ENCODE measurements at places on chromosomes 6 and 20.

DNA sequence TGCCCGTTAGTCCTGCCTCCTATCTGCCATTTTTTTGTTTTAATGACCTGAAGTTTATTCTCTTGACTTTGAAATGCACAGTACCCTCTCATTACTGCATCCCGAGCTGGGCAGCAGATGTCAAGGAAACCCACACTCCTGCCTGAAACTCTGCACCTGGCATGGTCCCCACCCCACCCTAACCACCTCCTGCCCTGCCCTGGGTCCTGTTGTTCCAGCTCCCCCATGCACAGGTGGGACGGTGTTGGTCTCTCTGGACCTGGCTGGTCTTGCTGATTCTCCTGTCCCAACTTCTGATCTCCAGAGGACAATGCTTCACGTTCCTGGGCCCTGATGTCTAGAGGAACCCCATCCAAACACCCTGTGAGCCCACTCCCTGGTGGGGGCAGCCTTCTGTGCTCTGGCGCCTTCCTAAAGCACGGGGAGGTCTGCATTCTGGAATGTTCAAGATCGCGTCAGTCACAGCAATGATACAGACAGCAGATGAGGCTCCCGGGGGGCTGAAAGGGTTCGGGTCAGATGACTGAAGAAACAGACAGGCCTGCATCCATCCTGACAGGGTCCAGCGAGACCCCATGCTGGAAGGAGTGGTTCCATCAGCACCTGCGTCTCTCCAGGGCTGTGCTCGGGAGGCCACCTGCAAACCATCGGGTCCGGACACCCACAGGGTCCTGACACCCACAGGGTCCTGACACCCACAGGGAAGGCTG lies 73.6 kb downstream of the ERMARD start:
- DNase-seq: no peak

DNA sequence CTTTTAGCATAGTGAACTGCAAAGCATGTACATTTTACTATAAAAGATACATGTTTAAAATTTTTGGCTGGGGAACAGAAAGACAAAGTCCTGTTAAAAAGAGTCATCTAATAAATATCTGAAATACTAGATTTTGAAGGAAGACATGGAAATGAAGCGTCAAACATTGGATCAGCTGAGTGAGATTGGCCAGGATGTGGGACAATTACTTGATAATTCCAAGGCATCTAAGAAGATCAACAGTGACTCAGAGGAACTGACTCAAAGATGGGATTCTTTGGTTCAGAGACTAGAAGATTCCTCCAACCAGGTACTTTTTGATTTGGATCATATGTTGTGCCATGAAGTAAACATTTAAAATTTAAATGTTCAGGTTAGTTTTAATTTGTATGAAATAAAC lies 162.3 kb downstream of the UTRN start:
- DNase-seq: no peak

DNA sequence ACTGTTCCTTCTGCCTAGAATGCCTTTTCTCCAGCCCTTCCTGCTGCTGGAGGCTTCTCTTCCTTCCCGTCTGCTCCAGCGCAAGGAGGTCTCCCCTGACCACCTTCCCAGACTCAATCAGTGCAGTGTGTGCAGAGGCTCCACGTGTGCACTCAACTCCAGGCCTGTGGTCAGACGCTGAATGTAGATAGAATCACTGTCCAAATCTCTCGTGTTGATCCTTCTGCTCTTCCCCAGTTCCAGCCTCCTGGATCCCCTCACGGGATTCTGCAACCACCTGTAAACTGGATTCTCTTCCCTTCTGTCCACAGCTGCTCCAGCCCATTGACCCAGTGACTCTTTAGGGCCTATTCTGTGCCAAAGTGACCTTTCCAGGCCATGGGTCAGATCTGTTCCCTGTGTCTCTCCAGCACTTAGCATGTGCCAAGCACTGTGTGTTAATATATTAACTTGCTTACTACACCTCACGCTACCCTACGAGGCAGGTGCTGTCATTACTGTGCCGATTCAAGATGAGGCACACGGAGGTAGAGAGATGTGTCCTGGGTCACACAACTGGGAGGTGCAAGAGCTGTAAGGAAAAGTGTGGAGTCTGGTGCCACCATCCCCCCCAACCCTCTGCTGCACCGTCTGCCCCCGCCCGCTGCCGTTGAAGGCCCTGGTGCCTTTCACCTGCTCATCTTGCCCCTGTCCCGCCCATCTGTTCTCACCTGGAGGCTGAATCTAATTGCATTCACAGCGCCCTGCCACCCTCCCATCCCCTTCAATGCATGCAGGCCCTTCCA lies 112.2 kb downstream of the SULF2 start:
- no peak for DNase-seq

- no peak for DNase-seq
Observed at GRCh38 chr6:31900917-31901414, 920 bp downstream of the ZBTB12 start.

GRCh38 chr6:136764517-136764993 lies 27.7 kb downstream of the MAP3K5 start:
- no peak for DNase-seq

- no peak for DNase-seq
Observed at GRCh38 chr6:11653028-11653583, 115.6 kb downstream of the TMEM170B start.

GRCh38 chr6:134495890-134496248 lies 178.0 kb upstream of the SGK1 start:
- no peak for DNase-seq

- DNase-seq: no peak
Observed at GRCh38 chr6:159527351-159527750, 165.7 kb downstream of the SOD2 start.

- no peak for DNase-seq
Observed at GRCh38 chr6:144315226-144315980, 30.3 kb downstream of the UTRN start.

- DNase-seq: no peak
Observed at GRCh38 chr6:112204350-112204706, 50.0 kb downstream of the LAMA4 start.

- DNase-seq: no peak
Observed at GRCh38 chr6:43506171-43506570, 4.0 kb downstream of the LRRC73 start.

- no peak for DNase-seq
Observed at GRCh38 chr6:97030431-97030830, 105.9 kb downstream of the KLHL32 start.

GRCh38 chr6:106890447-106890846 lies 84.1 kb downstream of the CD24 start:
- DNase-seq: no peak

DNA sequence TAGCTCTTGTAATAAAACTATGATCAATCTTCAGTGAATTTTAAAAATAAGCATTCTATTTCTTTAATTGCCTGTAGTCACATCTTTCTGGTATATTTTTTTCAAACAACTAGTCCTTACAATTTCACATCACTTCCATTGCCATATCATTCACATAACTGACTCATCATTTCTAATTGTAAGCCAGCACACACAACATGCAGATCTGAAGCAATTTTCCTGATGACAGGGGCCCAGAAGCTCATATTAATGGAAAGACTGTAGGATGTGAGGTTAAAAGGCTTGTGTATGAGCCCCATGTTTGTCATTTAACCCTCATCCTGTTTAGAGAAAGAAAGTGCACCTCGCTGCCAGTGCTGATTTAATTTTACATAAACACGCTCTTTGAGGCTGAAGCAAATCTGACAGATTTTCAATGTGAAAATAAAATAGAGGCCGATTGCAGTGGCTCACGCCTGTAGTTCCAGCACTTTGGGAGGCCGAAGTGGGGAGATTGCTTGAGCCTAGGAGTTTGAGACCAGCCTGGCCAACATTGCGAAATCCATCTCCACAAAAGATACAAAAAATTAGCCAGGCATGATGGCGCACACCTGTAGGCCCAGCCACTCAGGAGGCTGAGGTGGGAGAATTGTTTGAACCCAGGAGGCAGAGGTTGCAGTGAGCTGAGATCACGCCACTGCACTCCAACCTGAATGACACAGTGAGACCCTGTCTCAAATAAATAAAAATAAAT lies 40.1 kb upstream of the LTV1 start:
- no peak for DNase-seq

DNA sequence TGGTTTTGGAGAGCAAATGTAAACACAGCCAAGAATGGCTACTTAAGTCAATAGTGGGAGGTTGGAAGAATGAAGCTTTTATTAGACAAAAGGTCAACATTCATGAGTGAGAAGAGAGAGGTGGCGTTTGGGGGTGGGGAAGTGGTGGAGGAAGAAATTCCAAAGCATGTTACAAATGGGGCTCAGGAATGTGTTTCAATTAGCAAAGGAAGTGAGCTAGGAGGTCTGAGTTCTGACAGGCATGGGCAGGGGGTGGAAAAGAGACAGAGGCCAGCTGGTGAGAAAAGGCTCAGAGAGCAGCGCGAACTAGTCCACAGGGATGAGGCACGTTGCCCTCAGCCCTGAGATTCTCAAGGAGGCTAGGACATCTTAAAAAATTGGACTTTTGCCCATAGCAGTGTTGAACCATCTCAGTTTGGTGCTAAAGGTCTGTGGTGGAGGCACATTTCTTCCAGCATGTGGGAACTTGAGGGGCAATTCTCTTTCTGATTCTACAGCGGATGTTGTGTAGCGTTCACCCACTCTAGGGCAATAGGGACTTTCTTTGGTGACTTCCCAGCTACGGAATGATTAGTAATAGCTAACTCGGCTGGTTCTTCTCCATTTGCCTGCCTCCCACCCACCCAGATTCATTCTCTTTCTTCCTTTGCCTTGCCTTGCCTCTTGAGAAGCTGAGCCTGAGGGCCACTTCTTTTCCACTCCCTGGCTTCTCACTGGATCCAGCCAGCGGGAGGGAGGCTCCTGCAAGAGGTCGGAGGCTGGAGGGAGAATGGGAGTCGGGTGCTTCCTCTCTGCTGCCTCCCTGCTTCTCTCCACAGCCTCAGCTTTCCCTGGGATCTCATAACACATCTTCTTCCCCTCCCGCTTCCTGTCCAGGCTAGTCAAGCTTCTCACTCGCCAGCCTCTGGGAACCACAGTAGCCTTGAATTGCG lies 45.1 kb upstream of the NEDD9 start:
- DNase-seq: no peak

- DNase-seq: no peak
Observed at GRCh38 chr20:12023194-12023795, 105.6 kb downstream of the BTBD3 start.

- no peak for DNase-seq
Observed at GRCh38 chr6:19394687-19395086, 442.5 kb upstream of the ID4 start.

GRCh38 chr20:1651268-1652058 lies 6.1 kb downstream of the SIRPG start:
- no peak for DNase-seq

DNA sequence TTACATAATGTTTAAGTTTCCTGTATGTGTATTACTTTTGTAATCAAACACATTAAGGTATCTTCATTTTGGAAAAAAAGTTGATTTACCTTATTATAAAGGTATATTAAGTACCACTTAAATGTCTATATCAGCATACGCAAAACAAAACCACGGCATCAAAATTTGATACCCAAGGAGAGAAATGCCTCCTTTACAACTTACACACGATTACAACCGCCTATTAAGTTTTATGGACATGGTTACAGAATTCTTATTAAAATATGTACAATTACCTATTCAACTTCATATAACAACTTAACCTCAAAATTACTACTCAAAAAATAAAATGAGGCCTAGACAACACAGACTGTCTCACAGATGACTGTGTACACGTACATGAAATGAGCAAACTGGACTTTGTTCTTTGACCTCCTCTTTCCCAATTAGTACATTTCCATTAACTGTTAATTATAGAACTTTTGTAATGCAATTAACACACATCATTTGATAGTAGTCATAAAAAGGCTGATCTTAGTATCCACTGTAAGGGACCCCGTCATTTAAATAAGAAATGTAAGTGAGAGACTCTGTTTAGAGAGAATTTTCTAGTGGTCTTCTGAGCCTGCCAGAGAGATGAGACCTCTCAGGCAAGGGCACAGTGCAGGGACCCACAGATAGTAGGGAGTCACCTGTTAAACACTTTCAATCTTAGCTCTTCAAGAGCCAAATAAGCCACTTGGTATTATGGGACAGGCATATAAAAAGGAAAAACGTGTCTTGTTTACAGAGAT lies 2.5 kb downstream of the DIDO1 start:
- DNase-seq: no peak

DNA sequence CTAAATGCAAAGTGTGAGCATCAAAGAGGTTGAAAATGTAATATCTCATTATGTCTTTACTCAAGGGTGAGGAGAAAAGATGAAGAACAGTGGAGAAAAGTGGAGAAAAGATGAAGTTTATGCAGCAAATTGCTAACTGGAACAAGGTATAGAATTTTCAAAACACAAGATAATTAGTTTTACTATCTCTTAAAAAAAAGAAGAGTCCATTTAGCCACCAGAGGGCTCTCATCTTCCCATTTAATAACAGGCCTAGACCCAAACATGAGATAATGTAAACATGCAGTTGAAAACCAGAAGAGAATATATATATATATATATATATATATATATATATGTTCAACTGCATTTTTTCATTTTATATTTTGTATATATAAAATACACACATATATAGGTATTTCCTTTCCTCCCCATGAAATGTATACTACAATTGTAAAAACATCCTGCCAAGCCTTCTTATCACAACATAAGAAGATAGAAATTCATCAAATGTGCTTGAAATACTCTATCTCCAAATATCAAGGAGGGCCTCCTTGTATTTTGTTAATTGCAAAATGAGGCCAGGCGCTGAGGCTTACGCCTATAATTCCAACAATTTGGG lies 78.4 kb downstream of the ADTRP start:
- DNase-seq: no peak

- DNase-seq: no peak
Observed at GRCh38 chr20:5260889-5261288, 55.9 kb downstream of the PROKR2 start.

DNA sequence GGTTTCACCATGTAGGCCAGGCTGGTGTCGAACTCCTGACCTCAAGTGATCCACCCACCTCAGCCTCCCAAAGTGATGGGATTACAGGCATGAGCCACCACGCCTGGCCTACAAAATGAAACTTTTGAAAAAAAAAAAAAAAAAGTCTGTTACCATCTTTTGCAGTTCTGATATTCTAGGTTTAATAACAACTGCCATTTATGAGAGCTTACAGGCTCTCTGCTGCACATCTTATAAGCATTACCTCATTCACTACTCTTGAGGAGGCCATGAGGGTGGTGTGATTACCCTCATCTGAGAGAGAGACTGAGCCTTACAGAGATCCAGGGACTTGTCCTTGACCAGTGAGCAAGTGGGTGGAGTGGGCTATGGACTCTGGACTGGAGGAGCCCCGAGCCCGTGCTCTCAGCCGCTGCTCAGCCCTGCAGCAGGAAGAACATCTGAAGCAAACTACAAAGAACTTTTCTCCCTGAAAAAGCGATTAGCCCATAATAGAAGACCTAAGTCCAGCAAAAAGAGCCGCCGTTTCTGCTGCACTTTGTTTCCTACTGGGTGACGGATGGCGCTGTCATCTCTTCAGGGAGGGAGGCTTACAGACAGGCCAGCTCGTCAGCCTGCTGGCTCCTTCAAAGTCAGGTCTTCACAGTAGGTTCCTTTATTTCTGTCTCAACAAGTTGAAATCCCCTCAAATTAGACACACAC lies 119.8 kb upstream of the AKAP12 start:
- no peak for DNase-seq

GRCh38 chr20:11529047-11529446 lies 388.6 kb upstream of the BTBD3 start:
- DNase-seq: no peak

- DNase-seq: no peak
Observed at GRCh38 chr6:18328540-18328939, 58.6 kb upstream of the RNF144B start.

- DNase-seq: no peak
Observed at GRCh38 chr6:135115834-135116233, 61.2 kb upstream of the HBS1L start.

- DNase-seq: no peak
Observed at GRCh38 chr6:112443179-112444065, 96.3 kb downstream of the RFPL4B start.
